ENCODE measurements at places on chromosomes 12 and 14. TPM values are rescaled to one million over a fixed set of nuclear protein-coding genes. Genes with fewer than 3 reads are reported as not detected.

- H3K27me3 ChIP-seq: no peaks in the 10 kb centered on the region
- H3K4me1 ChIP-seq: peaks cover 65% of the 10 kb centered on the region
Measured at GRCh38 chr12:50222275-50222783, 55.2 kb upstream of the CERS5 start.

- peaks cover 81% of the 10 kb centered on the region for H3K4me1 ChIP-seq
- peak overlapping the region; percentile 31 for H3K27ac ChIP-seq
- no peaks in the 10 kb centered on the region for H3K27me3 ChIP-seq
- H3K36me3 ChIP-seq: no peaks in the 10 kb centered on the region
- H3K4me3 ChIP-seq: no peak overlapping the region
- DNase-seq: no peak
Measured at GRCh38 chr12:2099595-2099994, 46.8 kb downstream of the CACNA1C start.

DNA sequence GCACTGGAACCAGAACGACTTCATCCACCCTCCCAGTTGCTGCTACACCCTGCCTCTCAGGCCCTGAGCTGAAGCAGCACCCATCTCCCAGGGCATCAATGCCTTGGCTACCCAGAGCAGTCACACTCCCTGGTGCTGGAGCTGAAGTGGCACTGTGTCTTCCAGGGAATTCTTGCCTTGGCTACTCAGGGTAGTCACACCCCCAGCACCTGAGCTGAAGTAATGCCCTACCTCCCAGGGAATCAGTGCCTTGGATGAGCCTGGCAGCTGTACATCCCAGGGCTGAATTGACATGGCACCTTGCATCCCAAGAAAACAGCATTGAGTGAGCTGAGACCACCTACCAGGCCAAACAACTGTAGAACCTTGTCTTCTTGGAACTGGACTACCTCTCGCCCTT is 41.2 kb upstream of the TSPAN11 start:
- no peaks in the 10 kb centered on the region for H3K36me3 ChIP-seq
- DNase-seq: peak; percentile 84
- H3K27me3 ChIP-seq: no peaks in the 10 kb centered on the region
- H3K4me1 ChIP-seq: peaks cover 2% of the 10 kb centered on the region

DNA sequence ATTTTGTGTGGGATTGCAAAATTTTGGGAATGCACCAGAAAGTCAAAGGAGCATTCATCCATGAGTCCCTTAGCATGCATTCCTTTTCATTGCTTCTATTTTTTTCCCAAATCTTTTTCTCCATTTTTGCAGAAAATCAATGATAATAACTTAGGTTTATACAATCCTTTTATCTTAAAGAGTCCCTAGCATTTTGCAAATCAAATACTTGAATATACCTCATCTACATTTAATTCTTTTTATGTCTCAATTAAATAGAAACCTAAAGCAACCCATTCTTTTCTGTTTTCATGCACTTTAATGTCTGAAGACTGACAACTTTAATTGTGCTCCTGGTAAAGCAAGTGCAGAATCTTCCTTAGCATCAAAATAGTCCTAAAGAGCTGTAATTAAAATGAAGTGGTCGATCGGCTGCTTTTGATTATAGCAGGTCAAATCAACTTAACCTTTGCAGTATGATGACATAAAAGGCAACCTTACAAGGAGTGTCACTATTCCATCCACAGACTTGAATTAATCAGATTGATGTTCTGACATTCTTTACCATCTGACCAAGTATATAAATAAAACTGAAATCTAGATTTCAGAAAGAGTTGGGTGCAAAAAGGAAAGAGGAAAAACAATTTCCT is 168.4 kb downstream of the ALG10B start:
- H3K27ac ChIP-seq: no peak overlapping the region
- H3K4me3 ChIP-seq: no peak overlapping the region
- no peak for DNase-seq
- no peaks in the 10 kb centered on the region for H3K36me3 ChIP-seq
- H3K27me3 ChIP-seq: no peaks in the 10 kb centered on the region

- H3K27me3 ChIP-seq: no peaks in the 10 kb centered on the region
- H3K36me3 ChIP-seq: no peaks in the 10 kb centered on the region
- no peak for DNase-seq
- no peak overlapping the region for H3K27ac ChIP-seq
- peak overlapping the region; percentile 26 for H3K4me3 ChIP-seq
Measured at GRCh38 chr14:66495218-66496098, 9.3 kb downstream of the CCDC196 start.

- H3K4me1 ChIP-seq: peaks cover 9% of the 10 kb centered on the region
- no peaks in the 10 kb centered on the region for H3K36me3 ChIP-seq
- no peak for DNase-seq
- peaks cover 22% of the 10 kb centered on the region for H3K27me3 ChIP-seq
- H3K4me3 ChIP-seq: peak within 1 kb of the TSS; percentile 69
- H3K27ac ChIP-seq: no peak within 1 kb of the TSS
Measured at GRCh38 chr12:32896432-32897280, at the start of gene PKP2. TSS of gene PKP2 (minus strand) at chr12:32896777. CDS start at chr12:32896731, 46 bp downstream.

OR4E2 gene
- not detected for total RNA-seq

CCDC196 gene
- total RNA-seq: not detected

DIO2 gene
- 31.5 TPM for total RNA-seq

AQP6 gene
- not detected for total RNA-seq

APPL2 gene
- 26.6 TPM for total RNA-seq

A2M gene
- total RNA-seq: 271 TPM

Measured in esophagus muscularis mucosa (tissue), 4 donors.